Cardiac muscle cell (in vitro differentiated cells and primary cell): ENCODE measurements at places on chromosomes 16 and 17.

DNA sequence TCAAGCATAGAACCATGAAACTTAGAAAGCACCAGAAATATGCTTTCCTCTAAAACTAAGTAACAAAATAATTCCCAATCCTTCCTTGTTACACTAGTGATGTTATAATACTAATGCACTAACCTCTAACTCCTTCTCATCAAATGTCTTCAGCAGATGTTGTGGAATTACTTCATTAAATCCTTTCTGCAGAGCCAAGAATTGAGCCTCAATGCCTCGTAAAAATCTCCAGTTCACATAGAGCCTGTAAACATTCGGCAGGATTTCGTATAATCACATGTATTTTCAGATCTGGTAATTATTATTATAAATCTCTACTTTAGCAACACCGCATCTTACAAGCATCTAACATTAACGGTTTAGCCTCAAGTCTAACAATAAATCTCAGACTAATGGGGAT, 44.7 kb downstream of the CEP95 start:
- DNase-seq: no peak

DNA sequence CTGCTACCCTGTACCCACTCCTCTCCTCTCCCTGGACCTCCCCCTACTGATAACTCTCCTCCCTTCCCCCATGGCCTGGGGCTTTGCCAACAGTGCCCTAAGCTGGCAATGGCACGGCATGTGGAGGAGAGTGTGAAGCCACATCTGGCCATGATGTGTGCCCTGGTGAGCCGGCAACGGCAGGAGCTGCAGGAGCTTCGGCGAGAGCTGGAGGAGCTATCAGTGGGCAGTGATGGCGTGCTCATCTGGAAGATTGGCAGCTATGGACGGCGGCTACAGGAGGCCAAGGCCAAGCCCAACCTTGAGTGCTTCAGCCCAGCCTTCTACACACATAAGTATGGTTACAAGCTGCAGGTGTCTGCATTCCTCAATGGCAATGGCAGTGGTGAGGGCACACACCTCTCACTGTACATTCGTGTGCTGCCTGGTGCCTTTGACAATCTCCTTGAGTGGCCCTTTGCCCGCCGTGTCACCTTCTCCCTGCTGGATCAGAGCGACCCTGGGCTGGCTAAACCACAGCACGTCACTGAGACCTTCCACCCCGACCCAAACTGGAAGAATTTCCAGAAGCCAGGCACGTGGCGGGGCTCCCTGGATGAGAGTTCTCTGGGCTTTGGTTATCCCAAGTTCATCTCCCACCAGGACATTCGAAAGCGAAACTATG, 5.2 kb downstream of the TRAF4 start:
- no peak for DNase-seq

- DNase-seq: no peak
Observed at GRCh38 chr16:2009164-2009711, 383 bp downstream of the ZNF598 start.

GRCh38 chr17:73324711-73325526, 13.1 kb upstream of the CDC42EP4 start:
- no peak for DNase-seq

DNA sequence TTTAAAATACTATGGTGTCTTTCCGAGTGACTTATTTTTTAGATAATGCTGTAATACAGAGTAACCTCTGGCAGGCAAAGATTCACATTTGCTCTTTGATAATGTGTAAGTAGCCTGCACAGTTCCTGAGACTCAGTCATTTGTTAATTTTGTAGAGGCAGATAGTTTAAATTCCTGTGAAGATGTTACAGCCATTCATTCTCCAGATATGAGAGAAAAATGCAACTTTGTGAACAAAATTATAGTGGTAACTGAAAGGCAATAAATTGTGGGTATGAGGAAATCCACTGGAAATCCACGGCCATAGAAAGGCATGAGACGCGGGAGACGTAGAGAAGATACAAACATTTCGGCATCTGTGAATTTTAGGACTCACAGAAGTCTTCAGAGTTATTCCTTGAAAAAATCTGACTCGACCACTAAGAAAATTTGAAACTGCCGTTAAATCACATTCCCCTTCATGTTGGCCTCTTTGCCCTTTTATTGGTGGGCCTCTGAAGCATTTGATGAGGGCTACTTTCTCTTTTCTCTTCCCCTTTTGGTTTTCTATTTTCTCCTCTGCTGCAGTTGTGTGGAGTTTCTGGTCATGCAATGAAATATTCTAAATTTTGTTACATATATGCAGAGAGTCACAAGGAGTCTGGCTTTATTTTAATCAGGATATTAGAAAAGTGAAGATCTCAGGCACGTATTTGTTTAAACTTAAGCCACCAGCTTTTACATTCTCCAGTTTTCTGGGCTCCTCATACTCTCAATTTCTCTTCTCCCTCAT, 18.8 kb downstream of the HS3ST3A1 start:
- DNase-seq: no peak

GRCh38 chr17:81955058-81955681, 5.8 kb downstream of the NOTUM start:
- DNase-seq: no peak

- peak; percentile 64 for DNase-seq
Observed at GRCh38 chr16:85659805-85660511, 28.8 kb downstream of the GINS2 start.

DNA sequence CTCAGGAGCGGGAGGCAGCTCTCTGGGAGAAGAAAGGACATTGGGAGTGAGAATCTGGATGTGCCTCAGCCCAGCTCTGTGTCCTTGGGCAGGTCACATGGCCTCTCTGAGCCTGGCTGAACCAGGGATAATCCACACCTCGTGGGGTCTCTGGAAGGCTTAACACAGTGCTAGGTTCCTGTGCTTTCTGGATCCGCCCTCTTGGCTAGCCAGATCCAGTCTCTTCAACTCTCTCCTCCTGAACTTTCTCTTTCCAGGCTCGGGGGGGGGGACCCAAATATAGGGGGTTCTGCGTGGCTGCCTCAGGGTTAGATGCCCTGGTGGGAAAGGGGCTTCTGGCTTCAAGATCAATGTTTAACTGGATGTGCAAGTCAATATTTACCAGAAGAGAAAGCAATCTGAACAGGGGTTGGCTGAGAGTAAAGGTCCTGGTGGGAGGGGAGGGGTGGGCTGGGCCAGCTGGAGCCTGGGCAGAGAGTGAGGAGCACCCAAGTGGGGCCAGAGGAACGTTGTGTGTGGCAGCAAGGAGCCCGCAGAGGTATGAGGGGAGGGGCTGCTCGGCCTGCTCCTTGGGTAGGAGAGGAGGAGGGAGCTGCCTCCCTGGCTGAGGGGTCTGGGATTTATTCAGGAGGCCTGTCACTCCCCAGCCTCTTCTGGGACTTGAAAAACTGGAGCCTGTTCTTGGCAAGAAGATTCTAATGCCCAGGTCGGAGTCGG, at the start of gene SERPINF2:
TSS of gene SERPINF2 (plus strand) at position 501 of the 717 bp plus-strand sequence. CDS start 2,125 bp downstream, outside the sequence.
- no peak for DNase-seq

- DNase-seq: no peak
Observed at GRCh38 chr17:39236450-39236927, 10.7 kb upstream of the STAC2 start.

- no peak for DNase-seq
Observed at GRCh38 chr16:88836791-88837190, 20.0 kb downstream of the GALNS start.

DNA sequence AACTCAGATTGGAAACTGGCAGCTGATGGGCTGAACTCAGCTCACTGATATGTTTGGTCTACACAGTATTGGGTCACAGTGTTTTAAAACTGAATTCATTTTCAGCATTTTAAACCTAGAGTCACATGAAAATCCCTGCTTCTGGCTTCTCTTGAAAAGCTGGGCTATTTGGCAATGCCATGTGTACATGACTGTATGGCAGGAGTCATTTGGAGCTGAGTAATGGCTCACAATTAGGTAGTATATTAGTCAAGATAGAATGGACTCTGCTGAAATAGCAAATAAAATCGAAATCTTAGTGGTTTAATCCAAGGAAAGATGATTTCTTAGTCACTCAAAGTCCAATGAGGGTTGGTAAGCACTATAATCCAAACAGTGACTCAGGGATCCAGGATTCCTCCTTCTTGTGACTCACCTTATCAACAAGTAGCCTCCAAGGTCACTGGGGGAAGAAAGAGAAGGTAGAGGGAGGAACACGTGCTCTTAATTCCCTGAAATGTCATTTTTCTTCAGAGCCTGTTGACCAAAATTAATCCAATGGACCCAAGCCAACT, 13.9 kb upstream of the PMP22 start:
- no peak for DNase-seq

- no peak for DNase-seq
Observed at GRCh38 chr17:17493249-17493985, 2.8 kb downstream of the RASD1 start.

- DNase-seq: peak; percentile 18
Observed at GRCh38 chr17:42097691-42098631, at the start of gene ZNF385C. Gene ZNF385C, minus strand, starts transcription at chr17:42098473. Its CDS starts 35,417 bp downstream, at chr17:42063056.

- DNase-seq: no peak
Observed at GRCh38 chr16:84546669-84547545, 42.4 kb upstream of the MEAK7 start.

DNA sequence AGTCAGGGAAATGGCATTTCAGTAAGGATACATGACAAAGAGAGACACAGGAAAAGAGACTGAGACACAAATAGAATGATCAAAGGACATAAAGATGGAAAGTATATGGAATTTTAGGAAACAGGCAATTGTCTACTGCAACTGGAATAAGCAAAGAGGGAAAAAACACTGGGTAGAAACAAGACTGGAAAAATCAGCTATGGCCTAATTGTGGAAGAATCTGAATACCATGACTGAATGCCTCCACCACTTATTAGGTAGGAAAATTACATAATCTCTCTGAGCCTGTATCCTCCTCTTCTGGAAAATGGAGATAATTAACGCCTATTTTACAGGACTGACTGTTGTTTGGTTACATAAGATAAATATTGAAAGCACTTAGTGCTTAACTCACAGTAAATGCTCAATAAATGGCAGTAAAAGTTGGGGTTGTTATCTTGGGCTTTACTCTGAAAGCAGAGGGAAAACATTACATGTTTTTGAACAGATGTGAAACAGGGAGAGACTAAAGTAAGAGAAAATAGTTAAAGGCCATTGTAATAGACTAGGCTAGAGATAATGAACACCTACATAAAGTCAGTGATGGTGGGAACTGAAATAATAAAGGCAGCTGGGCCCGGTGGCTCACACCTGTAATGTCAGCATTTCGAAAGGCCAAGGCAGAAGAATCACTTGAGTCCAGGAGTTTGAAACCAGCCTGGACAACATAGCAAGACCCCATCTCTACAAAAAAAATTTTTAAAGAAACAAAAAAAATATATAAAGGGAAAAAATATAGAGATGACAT, 63.5 kb upstream of the C17orf78 start:
- DNase-seq: no peak

DNA sequence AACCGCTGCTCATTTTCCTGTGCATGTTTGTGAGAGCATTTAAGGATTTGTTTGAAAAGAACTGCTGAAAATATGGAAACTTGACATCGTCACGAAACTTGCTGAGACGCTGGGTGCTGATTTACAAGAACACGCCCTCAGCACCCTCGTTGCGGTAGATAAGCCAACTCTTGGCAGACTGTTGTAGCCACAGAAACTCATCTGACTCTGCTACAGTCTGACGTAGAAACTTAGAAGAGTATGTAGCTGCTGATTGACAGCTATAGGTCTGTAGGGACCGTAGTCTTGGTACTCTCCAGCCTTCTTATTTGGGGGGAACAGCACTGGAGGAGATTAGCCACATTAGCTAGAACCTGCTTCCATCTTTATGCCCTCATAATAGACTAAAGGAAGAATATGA, 36.1 kb upstream of the MYH2 start:
- no peak for DNase-seq

GRCh38 chr17:53628011-53628410, 194.7 kb upstream of the KIF2B start:
- DNase-seq: peak; percentile 74

- peak; percentile 79 for DNase-seq
Observed at GRCh38 chr16:24670623-24671454, 58.6 kb upstream of the TNRC6A start.

- DNase-seq: peak; percentile 91
Observed at GRCh38 chr16:77833921-77834634, 45.7 kb downstream of the VAT1L start.
